NCI-H1694 (cell line): ENCODE measurements at places on chromosomes 2 and 18.

DNA sequence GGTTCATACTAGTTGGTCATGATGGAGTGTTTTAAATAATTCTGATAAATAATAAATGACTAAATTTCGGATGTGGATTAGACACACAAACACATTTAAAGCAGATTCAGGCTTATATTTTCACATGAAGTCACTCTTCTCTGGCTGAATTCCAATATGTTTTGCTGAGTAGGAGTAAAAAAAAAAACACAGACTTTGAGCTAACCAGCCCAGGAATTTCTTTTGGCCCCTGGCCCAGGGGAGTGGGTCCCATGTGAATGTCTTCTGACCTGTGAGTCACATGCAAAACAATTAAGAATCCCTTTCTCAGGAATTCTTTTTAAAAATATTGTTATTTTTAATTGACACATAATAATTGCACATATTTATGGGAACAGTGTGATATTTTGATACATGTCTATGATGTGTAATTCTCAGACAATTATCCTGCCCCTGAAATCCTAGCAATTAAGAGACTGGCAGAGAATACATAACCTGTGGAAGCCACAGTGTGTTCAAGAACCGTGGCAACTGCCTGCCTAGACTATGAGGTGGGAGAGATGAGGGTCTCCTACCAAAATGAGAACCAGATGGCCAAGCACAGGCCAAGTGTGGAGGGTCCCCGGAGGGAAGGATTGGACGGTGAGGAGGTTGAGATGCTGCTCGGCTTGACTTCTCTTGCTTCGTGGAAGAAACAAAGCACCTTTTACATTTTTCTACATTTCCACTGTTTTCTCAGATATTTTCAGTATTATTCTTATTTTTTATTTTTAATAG is 236.4 kb downstream of the PIEZO2 start:
- DNase-seq, result no peak

DNA sequence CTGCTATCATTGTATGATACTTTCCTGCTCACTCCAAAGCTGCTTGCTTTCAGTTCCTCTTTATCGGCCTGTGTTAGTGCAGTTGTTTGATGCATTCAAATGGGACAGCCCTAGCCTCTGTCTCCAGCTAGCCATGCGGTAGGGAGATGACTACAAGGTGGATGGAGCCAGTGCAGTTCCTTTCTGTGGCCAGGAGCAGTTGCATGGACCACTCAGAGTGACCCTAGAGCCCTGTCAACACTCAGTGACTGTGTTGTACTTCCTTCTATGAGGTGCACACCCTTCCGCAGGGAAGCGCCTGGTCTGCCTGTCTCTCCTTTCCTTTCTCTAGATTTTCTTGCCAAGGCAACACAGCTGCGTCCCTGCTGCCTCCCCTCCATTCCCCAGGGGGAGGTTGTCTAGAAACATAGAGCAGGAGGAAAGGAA is 33.8 kb downstream of the KCNS3 start:
- DNase-seq, result no peak

DNA sequence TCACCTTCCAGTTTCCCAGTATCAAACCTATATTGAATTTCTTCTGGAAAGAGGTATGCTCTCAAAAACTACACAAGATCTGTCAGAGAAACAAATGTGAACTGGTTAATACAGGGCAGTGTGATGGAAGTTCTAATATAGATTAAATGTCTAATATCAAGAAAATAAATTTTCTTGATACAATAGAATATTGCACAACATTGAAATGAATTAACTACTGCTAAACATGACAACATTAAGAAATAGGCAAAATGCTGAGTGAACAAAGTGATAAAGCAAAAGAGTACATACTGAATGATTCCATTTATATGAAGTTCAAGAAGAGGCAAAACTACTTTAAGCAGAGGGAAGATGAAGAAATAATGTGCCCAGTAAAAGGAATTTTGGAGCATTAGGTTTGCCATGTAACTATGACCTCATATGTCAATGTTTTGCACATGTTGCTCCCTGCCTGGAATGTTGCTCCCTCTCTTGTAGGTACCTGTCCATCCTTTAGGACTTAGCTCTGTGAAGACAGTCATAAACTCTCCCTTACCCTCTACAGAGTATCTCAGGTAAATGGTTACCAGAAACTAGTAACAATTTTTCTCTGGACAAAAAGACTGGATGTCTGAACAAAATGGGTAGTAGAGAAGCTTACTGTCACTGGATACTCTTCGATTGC is 339.0 kb downstream of the RAD51AP2 start:
- DNase-seq, result no peak

DNA sequence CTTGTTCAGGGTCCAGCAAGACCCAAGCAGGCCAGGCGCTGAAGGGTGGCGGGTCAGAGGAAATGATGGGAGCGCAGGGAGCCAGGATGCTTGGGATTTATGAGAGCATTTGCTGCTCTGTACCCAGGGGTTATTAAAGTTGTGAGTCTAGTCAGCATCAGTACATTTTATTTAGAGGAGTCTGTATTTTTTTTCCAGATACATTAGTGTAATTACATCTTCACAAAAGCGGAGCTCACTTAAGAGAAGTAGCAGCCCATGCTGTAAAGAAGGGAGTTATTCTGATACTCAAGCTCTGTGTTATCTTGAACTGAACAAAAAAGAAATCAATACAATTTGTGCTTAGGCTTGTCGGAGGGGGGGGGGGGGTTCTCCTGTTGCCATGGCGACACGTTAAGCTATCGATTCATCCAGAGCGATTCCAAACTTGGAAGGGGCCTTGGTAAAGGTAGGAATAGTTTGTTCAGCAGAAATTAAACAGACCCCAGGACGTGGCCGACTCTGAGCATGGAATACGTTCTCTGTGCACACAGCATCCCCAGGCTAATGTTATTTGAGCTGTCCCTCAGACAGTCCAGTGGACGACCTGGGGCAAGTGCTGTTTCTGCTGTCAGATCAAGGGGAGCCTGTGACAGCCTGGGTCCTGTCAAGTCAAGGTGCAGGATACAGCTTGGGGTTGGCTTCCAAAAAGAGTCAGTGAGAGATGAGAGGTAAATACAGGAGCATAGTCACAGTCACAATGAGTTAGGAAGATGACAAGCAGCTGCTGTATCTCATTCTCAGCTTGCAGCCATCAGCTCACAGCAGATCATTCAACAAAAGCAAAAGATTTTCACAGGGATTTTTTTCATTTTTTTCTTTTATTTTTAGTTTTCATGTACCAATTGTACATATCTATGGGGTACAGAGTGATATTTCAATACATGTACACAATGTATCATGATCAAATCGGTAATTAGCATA is 387.6 kb downstream of the DCDC2C start:
- DNase-seq, result no peak

GRCh38 chr2:203603456-203604389 is 68.6 kb upstream of the RAPH1 start:
- DNase-seq, result no peak

- no peak for DNase-seq
Measured at GRCh38 chr2:20013126-20013849, 820 bp upstream of the MATN3 start.

- DNase-seq, result no peak
Measured at GRCh38 chr2:184560603-184561002, 37.7 kb upstream of the ZNF804A start.

GRCh38 chr2:55970500-55970899 is 46.9 kb upstream of the EFEMP1 start:
- DNase-seq, result no peak

DNA sequence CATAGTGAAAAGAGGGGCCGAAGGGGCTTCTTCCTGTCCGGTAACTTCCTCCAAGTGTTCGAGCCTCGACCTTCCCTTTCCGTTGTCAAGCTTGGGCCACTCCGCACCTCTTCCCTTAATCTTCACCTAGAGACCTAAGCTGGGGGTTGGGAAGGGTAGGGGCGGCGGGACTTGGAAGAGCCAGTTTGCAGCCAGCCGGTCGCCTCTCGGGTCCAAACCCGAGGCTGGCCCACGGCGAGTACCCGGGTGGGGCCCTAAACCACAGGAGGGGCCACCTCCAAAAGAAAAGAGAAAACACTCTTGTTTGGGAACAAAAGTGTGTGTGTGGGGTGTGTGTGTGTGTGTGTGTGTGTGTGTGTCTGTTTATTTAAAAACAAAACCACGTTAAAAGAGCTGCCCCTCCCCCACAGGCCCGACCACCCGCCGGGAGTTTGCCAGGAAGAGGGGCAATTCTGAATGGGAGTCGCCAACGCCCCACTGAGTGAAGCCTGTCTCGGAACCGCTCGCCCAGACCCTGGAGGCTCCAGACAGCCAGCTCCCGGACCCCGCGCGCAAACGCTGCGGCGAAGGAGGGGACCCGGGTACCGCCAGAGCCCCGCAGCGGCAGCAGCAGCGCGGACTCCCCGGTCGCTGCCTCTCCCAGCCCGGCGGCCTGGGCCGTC is 488 bp upstream of the RHOB start:
- no peak for DNase-seq

DNA sequence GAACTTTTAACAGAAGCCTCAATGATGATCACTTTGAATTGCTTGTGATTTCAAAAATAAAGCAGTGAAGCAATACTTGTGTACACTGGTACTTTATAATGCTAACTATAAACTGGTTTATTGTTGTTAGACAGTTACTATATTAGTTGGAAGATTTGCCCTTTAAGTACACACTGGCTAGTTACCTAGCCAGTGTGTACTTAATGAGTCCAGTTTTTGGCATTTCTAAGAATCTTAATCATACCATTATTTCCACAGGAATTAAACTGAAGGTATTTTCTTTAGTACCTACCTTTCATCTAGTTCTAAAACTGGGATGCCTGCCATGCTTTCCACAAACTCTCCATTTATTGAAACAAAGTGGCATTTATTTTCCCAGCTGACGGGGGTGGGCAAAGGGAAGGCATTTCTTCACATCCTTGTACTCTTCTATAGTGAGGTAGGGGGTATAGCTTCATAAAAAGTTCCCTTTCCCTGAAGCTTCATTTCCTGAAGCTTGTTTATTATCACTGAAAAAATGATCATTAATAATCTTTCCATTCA is 49.9 kb downstream of the UGP2 start:
- no peak for DNase-seq

GRCh38 chr2:224248944-224249371 is 152.9 kb downstream of the FAM124B start:
- DNase-seq, result no peak

DNA sequence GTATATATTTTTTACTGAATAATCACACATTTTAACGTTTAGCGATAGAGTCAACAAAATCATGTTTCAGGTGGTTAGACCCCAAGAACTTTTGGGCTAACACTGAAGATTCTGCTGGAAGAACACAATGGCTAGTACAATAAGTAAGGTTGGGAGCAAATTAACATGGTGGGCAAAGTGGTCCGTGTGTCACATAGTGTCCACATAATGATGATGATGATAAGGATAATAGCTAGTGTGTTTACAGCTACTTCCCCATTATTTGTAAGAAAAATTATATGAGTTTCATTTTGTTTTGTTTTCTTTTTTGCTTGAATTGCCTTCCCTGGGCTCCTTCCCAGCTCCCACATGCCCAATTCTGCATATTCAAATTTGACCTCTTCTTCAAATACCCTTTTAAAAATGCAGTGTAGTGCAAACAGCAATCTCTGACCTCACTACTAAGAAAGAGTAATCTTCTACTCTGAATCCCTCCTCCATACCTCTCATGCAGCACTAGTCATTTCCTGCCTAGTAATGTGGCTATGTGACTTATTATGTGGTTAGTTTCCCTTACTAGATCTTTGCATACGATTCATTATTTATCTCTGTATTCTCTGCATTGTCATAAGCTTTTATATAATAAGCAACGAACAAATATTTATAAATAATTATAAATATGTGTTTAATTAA is 16.9 kb upstream of the VPS54 start:
- DNase-seq, result no peak

DNA sequence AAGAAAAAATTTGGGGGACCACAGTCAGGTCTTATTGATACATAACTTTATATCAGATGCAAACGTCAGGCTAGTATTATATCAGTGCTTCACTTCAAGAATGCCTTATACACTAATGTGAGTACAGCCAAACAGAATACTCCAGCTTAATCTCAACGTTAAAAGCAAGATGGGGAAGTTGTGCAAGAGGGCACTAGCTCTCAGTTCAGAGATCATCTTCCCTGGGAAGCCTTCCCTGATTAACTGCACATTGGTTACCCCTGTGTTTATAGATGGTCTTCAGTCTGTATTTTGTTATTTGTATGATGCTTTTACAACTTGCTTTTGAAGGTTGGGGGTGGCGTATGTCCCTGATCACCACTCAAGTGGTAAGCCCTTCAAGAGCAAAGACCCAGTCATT is 11.4 kb downstream of the EPAS1 start:
- no peak for DNase-seq

DNA sequence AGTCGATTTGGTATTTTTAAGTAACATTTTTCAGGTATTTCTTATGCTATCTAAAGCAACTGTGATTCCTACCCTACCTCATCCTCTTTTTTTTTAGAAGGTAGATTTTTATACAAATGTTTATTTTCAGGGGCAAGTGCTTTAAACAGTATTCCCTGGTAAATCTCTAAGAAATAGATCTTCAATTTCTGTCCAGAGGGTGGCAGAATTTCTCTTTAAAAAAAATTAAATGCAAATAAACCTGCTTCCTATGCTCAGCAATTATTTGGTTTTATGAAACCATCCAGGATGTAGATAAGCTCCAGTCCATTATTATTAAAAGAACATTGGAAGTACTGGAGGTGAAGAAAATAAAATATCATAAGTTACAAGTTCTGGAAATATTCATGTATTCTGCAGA is 191.9 kb downstream of the MYO3B start:
- DNase-seq, result peak; percentile 54

GRCh38 chr2:61432990-61433389 is 37.9 kb downstream of the USP34 start:
- DNase-seq, result no peak

DNA sequence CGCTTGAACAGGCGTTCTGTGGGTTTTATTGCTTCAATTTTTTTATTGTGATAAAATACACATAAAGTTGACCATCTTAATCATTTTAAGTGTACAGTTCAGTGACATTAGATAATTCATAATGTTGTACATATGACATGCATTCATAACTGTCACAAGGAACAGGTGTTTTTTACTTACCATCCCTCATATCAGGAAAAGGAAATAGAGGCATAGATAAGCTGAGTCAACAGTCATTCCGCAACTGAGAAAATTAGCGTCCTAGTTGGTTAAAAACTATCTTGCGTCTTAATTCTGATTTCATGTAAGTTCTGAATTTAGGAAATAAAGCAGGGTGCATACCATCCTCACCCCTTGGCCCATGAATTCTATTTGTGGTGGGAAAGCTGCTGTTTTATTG is 36.5 kb downstream of the PLB1 start:
- DNase-seq, result no peak

DNA sequence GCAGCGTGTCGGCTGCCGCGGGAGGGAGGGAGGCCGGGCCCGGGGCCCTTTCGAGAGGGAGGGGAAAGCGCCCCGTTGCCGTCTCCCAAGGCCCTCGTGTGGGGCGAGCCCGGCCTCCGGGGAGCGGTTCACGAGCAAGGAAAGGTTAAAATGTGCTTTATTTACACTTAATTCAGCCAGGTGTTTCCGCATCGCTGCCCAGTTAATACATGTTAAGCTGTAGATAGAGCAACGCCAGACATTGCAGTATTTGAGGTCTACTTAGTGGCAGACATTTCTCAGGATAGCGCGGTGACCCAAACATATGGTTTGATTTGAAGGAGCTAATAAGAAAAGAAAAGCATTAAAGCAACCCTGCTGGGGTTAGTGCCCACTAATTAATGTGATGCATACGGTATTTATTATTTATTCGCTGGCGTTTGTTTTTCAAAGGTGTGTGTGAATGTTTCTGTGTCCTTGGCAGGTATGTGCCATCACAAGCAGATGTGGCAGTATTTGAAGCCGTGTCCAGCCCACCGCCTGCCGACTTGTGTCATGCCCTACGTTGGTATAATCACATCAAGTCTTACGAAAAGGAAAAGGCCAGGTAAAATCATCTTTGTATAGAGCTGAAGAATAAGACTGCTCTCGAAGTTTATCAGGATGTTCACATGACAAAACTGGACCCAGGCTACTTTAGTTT is 571 bp downstream of the EEF1B2 start:
- no peak for DNase-seq
